ENCODE measurements at places on chromosomes 4 and X.

DNA sequence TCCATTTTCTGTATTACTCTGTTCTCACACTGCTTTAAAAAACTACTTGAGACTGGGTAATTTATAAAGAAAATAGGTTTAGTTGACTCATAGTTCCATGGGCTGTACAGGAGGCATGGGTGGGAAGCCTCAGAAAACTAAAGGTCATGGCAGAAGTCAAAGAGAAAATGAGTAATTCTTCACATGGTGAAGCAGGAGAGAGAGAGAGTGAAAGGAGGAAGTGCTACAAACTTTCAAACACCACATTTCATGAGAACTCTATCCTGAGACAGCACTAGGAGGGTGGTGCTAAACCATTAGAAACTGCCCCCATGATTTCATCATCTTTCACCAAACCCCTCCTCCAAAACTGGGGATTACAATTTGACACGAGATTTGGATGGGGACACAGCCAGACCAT, 108.0 kb upstream of the PBDC1 start:
- no peak for DNase-seq

GRCh38 chr4:32564626-32565025, 1844.5 kb downstream of the PCDH7 start:
- DNase-seq: no peak

DNA sequence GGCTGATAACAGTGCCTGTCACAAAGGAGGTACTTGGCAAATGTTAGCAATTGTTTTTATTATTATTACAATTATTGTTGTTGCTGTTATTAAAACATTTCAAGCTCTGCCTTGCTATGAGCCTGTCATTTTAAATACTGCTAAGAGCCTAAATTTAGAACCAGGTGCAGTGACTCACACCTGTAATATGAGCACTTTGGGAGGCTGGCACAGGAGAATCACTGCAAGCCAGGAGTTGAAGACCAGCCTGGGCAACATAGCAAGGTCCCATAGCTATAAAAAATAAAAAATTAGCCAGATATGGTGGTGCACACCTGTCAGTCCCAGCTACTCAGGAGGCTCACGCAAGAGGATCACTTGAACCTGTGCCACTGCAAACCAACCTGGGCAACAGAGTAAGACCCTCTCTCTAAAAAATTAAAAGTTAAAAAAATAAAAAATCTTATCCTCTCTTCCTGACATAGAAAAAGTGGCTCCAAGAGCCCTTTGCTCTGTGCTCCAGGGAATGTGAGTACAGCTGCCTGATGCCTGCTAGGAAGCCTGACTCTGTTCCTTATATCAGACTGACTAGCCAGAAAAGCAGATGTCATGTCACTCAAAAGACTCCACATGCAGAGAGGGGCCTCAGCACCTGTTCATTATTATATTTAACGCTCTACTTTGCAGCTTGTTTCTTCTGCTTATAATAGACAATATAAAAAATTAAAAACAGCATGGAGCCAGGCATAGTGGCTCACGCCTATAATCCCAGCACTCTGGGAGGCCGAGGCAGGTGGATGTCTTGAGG, 234.0 kb downstream of the OPHN1 start:
- no peak for DNase-seq

- DNase-seq: no peak
Observed at GRCh38 chrX:11254417-11255109, 38.6 kb upstream of the AMELX start.

GRCh38 chr4:164207460-164207859, 546.5 kb upstream of the SMIM31 start:
- no peak for DNase-seq

GRCh38 chr4:159542296-159542695, 439.4 kb downstream of the RAPGEF2 start:
- DNase-seq: no peak

DNA sequence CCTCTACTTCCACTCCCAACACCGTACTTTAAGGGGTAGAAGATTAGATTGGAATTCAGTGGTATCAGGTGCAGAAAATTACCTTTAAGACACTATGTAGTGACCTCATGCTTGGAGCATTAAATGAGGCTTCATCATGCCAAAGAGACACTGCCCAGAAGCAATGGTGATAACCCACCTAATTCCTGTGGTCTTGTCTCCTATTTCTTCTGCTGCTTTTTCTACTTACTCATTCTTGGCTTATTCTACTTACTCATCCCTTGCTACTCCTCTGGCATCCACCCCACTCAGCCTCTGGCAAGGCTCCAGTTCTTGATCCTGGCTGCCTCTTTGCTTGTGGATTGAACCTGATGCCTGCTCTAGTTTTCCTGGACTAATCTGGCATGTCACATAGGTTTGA, 62.3 kb upstream of the ADAMTS3 start:
- DNase-seq: no peak

All from CMK (cell line).